ENCODE measurements at places on chromosomes 5 and 9.
A peak's percentile ranks its signal among the peaks of the same experiment; 100 is the strongest.

GRCh38 chr9:72809586-72809985 lies 143.3 kb downstream of the ALDH1A1 start:
- DNase-seq = no peak

DNA sequence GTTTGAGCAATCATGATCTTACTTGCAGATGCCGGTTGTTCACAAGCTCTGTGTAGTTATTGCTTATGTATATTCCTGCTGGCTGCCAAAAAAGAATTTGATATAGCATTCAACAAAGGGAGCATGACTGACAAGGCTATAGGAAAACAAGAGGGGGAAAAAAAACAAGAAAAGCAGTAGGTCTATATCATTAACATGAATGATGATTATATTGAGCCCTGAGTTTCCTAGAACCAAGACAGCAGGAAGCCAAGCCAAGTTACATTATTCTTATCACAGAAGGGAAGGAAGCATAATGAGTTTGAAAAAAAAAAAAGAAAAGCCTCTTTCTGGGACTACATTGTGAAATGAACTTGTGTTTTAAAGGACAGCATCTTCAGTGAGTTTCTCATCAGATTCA lies 41.0 kb downstream of the TSTD2 start:
- DNase-seq = no peak

GRCh38 chr9:92173318-92173717 lies 58.1 kb upstream of the SPTLC1 start:
- no peak for DNase-seq

GRCh38 chr9:123678038-123678877 lies 251.7 kb downstream of the DENND1A start:
- no peak for DNase-seq

DNA sequence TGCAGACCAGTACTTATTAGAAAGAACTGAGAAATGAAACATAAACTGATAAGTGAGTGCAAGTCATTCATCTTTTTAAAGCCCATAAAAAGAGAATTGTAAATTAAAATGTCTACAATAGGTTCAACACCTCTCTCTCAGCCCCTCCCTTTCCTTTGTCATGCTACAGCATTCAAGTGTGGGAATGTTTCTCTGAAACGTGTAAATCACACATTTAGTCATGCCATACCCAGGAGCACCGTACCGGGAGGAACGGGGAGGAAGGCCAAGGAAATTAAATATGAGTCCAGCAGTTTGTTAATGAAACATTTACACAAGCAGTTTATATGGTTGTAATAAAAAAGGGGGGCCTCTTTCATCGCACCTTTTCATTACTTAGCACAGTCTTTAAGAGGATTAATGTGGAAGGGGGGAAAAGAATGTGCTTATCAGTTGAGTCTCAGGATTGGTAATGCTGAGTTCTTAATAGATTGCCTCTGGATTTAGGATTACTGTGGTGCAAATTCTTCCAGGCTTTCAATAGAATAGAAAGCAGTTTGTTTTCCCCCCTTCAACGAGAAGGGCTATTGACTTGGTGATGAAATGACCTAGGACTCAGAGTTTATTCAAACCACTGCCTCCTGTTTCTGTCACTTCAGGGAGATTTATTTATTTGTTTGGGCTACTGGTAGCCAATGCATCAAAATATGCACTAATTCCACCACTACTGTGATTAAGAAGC lies 176.0 kb upstream of the ZNF608 start:
- DNase-seq = no peak

DNA sequence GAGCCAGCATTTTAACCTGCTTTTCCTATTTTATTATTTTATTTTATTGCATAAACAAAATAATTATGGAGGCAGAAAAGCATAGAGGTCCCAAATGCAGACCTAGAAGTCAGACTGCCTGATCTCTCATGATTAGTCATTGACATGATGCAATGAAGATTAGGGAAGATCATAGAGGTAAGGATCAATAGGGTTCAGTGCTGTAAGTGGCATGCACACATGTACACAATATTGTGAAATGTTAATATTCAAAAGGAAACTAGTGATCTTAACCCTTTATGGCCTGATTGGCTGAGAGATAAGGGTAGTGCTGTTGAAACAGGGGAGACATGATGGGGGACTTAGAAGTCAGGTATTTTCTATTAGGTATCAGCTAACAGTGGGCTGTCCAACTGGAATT lies 1.1 kb upstream of the FRRS1L start:
- DNase-seq = no peak

DNA sequence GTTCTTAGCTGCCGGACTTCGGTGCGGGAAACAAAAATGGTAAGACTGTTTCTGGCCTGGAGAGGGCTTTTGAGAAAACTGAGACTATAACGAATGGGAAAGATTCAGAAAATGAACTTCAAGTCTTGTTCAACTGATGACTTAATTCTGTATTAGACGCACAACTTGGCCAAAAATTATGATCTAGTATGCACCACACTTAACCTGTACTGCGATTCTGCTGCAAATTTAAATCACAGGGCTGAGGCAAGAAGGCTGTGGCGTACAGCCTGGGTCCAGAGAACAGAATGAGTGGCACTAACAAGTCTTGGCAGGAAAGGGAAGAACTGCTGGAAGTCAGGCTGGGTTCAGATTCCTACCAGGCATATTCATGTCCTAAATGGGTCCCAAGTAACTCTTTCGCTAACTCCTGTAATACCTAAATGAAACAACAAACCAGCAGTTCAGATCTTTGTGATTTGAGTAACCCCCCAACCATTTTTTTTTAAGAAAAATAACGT lies 781 bp upstream of the COL23A1 start:
- no peak for DNase-seq

- DNase-seq = no peak
These were observed 21.1 kb downstream of the ERCC6L2 start for GRCh38 chr9:95896580-95896979.

- no peak for DNase-seq
These were observed 101.0 kb upstream of the SMC2 start for GRCh38 chr9:103992938-103993579.

DNA sequence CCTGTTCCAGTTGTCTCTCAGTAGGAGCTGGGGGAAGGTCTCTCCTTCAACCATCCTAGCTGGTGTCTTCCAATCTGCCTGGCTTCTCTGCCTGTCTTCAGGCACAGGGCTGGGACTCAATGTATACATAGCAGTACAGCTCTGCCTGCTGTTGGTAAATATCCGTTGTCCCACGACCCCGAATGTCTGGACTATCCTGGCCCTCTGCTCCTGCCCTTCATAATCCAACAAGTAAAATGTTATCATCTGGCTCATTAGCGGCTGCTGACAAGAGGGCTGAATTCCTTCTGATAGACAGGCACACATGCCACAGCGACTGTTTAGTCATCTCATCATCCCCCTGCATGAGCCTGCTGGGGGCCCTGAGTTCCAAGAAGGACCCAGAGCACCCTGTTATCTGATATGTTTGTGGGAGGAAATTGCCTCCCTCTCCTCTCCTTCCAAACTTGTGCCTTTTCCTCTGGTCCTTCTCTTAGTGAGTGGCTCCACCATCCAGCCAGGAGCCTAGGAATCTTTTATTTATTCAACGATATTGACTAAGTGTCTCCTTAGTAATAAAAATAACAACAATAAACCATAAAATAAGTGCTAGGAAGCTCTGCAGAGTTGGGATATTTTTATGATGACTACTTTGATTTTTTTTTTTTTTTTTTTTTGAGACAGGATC lies 29.5 kb upstream of the TGFBR1 start:
- DNase-seq = no peak

- DNase-seq = no peak
These were observed 19.2 kb upstream of the EXOC3 start for GRCh38 chr5:423626-424261.

- no peak for DNase-seq
These were observed 119.6 kb upstream of the RETREG1 start for GRCh38 chr5:16736158-16736995.

- DNase-seq = no peak
These were observed 24.0 kb downstream of the OR1J1 start for GRCh38 chr9:122453677-122454135.

GRCh38 chr5:181069767-181070491 lies 29.9 kb downstream of the BTNL9 start:
- no peak for DNase-seq

- peak; percentile 42 for DNase-seq
These were observed 53.4 kb upstream of the RARS1 start for GRCh38 chr5:168432903-168433302.

GRCh38 chr9:126939821-126940221 lies 25.2 kb downstream of the RALGPS1 start:
- DNase-seq = no peak

GRCh38 chr5:51060953-51061352 lies 322.3 kb upstream of the ISL1 start:
- no peak for DNase-seq

DNA sequence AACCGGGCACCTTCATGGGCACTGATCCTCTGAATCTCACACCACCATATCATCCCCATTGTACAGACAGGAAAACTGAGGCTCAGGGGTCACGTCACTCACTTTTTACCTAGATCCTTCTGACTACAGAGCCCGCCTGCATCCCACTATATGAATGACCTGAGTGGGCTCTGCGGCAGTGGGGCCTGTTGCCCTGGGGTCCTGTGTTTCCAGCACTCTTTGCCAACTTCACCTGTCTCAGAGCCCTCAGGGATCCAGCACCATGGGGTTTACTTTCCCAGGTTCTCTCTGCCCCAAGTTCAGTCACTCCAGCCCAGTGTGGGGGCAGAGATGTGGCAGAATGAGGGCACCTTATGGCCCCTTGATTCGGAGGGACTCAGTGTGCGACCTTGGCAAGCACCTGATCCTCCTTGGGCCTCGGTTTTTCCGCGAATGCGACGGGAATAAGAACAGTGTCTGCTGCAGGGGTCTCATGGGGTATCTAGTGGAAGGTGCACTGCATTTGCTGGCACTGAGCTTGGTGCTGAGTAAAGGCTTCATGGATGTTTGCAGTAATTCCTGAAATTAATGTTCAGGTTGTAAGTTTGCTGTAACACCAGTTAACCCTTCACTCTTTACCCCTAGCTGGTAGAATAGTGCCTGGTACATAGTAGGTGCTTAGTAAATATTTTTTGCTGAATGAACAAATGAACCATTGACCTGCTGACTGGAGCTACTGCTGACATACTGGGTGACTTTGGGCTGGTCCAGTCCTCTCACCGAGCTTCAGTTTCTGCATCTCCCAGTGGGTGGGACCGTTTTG lies 47.1 kb upstream of the BOD1 start:
- no peak for DNase-seq

- no peak for DNase-seq
These were observed 44.1 kb upstream of the SHISAL2B start for GRCh38 chr5:64646169-64646568.

DNA sequence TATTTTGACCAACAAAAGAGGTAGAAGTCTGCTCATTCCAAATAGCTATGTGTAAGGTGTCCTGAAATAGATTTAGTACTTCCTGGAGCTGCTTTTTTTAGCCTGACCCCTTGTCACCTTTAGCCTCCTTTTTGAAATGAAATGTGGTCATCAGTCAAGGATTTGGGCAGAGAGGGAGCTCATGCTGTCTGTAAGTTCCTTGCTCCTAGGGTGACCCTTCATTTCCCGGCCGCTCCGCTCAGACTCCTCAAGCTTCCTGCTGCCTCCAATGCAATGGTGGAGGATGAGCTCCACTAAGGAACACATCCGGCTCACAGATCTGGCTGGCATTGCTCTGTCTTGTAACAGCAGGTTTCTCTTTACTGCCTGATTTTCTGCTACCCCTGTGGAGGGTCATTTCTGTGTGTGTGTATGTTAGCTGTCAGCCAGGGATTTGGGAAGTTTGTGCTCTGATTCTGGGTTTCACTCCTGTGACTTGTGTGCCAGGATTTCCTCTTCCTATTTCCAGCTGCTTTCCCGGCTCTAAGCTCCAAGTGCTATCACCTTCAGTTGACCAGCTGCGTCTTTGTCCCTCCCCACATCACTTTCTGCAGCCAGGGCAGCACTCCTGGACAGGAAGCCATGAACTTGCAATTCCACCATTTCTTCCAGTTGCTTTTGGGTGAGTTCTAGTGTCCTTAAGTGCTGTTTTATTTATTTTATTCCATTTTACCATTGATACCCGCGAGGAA lies 265.9 kb downstream of the ICE1 start:
- DNase-seq = peak; percentile 18

DNA sequence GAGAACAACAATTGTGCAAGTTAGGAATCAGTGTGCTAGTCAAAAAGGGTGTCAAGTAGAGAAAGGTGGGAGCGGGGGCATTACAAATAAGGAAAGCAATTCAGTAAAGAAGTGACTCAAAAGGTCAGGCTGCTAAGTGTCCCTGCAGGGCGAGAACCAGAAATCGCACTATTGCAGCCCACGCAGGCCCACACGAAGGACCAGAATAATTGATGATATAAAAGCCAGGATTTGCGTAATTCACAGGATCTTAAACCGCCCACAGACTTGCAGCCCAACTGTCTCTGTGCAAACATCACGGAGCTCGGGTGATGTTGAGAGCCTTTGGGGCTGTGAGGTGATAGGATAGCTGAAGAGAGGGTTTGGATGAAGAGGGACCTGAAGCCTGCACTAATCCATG lies 349.0 kb downstream of the BRINP1 start:
- DNase-seq = no peak

DNA sequence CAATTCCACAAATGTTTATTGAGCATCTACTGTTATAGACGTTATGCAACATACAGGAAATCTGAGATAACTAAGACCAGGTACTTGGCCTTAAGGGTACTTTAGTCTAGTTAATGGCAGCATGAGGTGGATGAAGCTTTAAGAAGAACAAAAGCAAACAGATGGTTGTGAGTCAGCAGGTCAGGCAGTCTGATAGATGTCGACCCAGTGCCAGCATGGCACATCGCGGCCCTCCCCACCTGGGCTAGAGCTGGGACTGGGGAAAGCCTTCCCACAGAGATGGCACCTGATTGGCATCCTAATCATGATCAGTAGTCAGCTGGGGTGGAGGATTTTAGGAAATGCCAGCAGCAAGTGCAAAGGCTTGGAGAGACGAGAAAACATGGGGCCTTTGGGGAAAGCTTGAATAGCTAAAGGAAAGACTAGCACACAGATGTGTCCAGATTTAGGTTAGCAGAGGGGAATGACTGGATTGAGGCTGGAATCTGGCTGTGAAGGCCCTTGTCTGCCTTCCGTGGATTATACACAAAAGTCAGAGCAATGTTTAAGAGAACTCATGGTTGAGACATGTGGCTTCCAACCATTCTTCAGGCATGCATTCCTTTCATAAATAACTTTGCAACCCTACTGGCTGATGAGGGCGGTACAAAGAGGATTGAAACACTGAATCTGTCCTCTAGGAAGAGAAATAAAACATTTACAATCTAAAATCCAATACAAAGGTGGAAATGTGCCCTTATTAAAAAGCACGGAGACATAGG lies 395.4 kb upstream of the WWC1 start:
- DNase-seq = no peak

GRCh38 chr5:147658293-147658932 lies 124.1 kb downstream of the JAKMIP2 start:
- peak; percentile 50 for DNase-seq

DNA sequence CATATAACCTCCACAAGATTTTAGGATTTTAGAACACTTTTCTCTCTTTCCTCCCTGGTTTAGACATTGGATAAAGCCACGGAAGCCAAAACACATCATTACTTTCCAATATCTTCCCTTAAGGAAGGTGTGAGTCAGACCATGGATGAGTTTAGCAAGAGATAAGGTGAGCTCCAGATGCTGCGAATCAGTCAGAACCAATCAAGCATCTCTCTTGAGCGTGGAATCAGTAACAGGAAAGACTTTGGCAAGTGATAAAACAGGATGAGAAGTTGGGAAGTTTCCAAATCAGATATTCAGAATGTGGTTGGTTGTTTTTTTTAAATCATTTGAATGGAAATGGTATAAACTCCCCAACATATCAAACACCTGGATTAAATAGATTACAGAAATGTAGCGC lies 397.8 kb downstream of the EFNA5 start:
- DNase-seq = no peak
